ENCODE measurements at places on chromosomes 3 and 15. TPM values are rescaled to one million over a fixed set of nuclear protein-coding genes. Genes with fewer than 3 reads are reported as not detected.

Gene NLGN1
- not detected for total RNA-seq

Gene MLF1
- 27.6 TPM for total RNA-seq

Gene VIPR1
- total RNA-seq = 0.90 TPM

Gene P3H2
- total RNA-seq = 29.4 TPM

Gene HCN4
- 0.35 TPM for total RNA-seq

Gene LYZL4
- total RNA-seq = not detected

Gene ACKR4
- not detected for total RNA-seq

Gene TTLL3
- total RNA-seq = 7.0 TPM

Gene GHSR
- total RNA-seq = not detected

Gene CFAP100
- total RNA-seq = not detected

Data from A549 treated with RU486 at 1 μM for 4 hours (cell line).